ENCODE measurements at places on chromosomes 5 and 9. TPM values are rescaled to one million over a fixed set of nuclear protein-coding genes. Genes with fewer than 3 reads are reported as not detected.
A peak's percentile ranks its signal among the peaks of the same experiment; 100 is the strongest.

DNA sequence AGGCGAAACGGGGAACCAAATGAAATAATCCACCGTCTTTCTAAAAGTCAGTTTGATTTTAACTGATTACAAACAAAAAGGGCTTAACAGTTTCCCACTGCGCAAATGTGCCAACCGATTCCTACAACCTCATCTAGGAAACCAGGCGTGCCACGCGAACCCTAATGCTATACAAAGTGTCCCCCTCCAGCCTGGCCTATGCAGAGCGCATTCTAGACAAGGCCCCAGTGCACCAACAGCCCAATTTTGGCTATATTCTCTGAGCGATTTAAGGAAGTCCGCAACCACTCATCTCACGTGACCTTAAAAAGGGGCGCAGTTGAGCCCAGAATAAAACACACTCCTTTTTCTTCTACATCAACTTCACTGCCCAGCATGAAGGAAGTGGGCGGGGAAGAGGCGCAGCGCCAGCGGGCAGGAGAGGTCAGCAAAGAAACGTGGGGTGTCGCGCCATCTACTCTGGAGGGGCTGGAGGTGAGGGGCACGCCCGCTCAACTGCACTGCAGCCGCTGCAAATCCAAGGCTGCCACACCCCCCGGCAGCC is 779 bp downstream of the FAM13B start:
- DNase-seq, result peak; percentile 41

The PAEP gene
- not detected for total RNA-seq

DNA sequence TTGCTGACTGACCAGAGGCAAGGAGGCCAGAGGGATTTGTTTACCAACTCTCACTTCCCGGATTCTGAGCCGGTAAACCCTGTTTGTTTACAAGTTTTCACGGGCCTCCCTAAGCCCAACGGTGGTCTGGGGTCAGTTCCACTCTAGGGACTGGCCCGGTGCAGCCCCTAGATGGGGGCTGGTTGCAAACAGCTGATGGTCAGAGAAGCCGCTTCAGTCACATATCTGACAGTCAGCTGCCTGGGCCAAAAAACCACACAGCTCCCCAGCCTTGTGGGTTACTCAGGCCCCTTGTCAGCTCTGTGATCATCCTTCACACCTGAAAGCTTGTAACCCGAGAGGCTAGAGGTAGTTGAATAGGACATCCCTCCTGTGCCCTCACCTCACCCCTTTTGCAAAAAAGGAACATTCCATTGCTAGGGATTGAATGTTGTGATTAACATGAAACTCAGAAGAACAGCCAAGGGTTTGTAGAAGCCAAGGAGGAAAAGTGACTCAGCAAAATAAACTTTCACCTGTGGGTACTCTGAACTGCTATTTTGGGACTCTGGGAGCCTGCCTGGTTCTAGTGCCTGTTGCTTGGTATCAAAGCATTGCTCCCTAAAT is 40.4 kb downstream of the SAR1B start:
- DNase-seq, result peak; percentile 32

DNA sequence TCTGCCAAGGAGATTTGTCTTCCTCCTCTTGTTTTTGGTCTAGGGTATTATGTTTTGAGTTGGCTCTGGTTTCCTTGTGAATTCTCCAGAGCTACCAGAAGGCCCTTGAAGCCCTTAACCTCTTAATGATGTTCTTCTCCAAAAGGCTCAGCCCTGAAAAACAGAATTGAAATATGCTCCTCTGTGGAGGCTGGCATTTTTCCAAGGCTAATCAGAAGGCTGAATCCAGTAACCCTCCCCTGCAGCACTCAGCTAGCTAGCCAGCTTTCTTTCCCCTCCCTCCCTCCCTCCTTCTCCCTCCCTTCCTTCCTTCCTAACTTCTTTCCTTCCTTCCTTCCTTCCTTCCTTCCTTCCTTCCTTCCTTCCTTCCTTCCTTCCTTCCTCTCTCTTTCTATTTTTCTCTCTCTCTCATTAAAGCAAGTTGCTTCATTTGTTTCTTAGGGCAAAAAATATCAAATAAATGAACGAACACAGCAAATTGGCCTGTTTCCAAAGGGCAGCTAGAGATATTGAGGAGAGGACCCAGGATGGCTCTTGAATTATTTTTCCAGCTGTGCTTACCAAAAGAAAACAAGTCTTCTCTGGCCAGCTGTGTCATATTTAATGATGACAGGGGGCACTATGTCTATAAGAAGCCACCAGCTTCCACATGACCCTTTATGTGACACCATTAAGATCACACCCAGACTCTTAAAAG is 38.7 kb downstream of the JAKMIP2 start:
- DNase-seq, result no peak

DNA sequence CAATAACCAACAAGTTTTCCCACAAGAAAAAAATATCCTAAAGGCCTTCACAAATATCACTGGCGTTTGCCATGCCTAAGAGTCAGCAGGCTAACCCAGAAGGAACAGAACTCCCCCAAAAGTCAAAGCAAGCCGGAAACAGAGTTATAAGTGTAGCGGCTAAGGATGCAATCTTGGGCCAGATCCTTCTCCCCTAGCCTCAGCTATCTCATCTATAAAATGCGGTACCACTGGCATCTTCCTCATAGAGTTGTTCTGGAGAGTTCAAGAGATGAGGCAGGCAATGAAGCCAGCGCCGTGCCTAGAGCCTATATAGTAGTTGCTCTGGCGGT is 632 bp downstream of the DPM2 start:
- no peak for DNase-seq

- no peak for DNase-seq
Observed at GRCh38 chr9:38671372-38671731, 48.6 kb downstream of the FAM240B start.

DNA sequence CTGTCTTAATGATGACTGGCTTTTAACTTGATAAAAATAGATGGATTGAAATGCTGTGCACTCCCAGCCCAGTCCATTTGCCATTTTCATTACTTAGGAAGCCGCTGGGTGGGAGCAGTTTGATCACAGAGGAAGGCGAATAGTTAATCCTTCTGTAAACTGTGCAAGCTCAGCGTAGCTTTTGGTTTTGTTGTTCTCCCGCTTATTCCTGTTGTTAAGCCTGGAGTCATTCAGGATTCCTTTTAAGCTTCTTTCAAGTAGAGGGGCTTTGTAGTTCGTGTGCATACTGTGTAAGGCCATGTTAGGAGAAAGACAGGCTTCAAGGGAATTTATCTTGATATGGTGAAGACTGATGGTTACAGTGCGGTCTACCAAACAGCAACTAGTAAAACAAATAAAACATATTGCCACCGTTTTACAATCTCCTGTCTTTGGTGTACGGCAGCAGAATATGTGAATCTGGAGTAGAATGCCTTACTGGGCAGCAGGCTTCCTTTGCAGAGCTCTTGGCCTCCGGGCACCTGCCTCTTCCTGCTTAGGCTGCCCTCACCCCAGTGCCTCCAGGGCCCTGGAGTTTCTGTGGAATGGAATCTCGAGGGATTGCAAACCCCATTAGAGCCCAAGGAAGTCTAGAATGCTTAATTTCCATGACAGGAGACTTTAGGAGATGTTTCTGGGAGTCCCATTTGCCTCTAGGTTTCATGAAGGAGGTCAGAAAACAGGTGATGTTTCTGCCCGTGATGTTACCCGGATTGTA is 141.4 kb downstream of the TRIO start:
- DNase-seq, result no peak
